Endothelial cell of umbilical vein (primary cell): ENCODE measurements at places on chromosomes 5 and 9. TPM values are rescaled to one million over a fixed set of nuclear protein-coding genes. Genes with fewer than 3 reads are reported as not detected.

The SERINC5 gene
- total RNA-seq = 9.9 and 10.1 TPM in 2 replicates

The ARID3C gene
- total RNA-seq = not detected in 2 replicates

The PDE6A gene
- not detected in 2 replicates for total RNA-seq

The RNF224 gene
- total RNA-seq = not detected in 2 replicates

The TICAM2 gene
- 3.2 and 3.5 TPM in 2 replicates for total RNA-seq

The KIF4B gene
- total RNA-seq = 0.14 and 0.44 TPM in 2 replicates

The C1QTNF2 gene
- total RNA-seq = 0.53 TPM in 1 of 2 replicates, not detected in the other

The INSL6 gene
- not detected in 2 replicates for total RNA-seq

The RASGRF2 gene
- 4.0 and 8.2 TPM in 2 replicates for total RNA-seq

The FAM81B gene
- total RNA-seq = not detected in 2 replicates

The RANBP17 gene
- total RNA-seq = 13.6 and 17.1 TPM in 2 replicates

The CDX1 gene
- not detected in 2 replicates for total RNA-seq

The SH3TC2 gene
- total RNA-seq = 3.3 and 4.3 TPM in 2 replicates

The MARCOL gene
- total RNA-seq = not detected in 2 replicates

The C9orf85 gene
- total RNA-seq = 10.3 and 11.3 TPM in 2 replicates

The IFNA8 gene
- total RNA-seq = not detected in 2 replicates

The FAXDC2 gene
- total RNA-seq = 5.8 and 8.3 TPM in 2 replicates

The AIF1L gene
- 35.3 and 39.7 TPM in 2 replicates for total RNA-seq

The GRXCR2 gene
- total RNA-seq = not detected in 2 replicates

The KCNN2 gene
- total RNA-seq = 1.3 and 1.9 TPM in 2 replicates

The BASP1 gene
- total RNA-seq = 79.3 and 102 TPM in 2 replicates

The PCDHA10 gene
- 0.07 and 0.18 TPM in 2 replicates for total RNA-seq

The CHSY3 gene
- 6.8 and 8.4 TPM in 2 replicates for total RNA-seq

The SLC4A9 gene
- not detected in 2 replicates for total RNA-seq

The FBN2 gene
- total RNA-seq = 57.4 and 61.6 TPM in 2 replicates

The ALDH1A1 gene
- total RNA-seq = 220 and 287 TPM in 2 replicates

The SLC23A1 gene
- total RNA-seq = not detected in 2 replicates

The KLF9 gene
- total RNA-seq = 17.2 and 23.1 TPM in 2 replicates

The CDC42SE2 gene
- total RNA-seq = 21.2 and 21.9 TPM in 2 replicates

The NME5 gene
- 1.4 and 1.5 TPM in 2 replicates for total RNA-seq

The RPS14 gene
- 1,852 and 2,034 TPM in 2 replicates for total RNA-seq

The GKAP1 gene
- 2.5 and 2.6 TPM in 2 replicates for total RNA-seq

The STPG3 gene
- not detected in 2 replicates for total RNA-seq

The FPGS gene
- total RNA-seq = 90.2 and 90.7 TPM in 2 replicates

The QRFP gene
- not detected in 2 replicates for total RNA-seq
